ENCODE measurements at places on chromosomes 12 and 14.
A peak's percentile ranks its signal among the peaks of the same experiment; 100 is the strongest.

DNA sequence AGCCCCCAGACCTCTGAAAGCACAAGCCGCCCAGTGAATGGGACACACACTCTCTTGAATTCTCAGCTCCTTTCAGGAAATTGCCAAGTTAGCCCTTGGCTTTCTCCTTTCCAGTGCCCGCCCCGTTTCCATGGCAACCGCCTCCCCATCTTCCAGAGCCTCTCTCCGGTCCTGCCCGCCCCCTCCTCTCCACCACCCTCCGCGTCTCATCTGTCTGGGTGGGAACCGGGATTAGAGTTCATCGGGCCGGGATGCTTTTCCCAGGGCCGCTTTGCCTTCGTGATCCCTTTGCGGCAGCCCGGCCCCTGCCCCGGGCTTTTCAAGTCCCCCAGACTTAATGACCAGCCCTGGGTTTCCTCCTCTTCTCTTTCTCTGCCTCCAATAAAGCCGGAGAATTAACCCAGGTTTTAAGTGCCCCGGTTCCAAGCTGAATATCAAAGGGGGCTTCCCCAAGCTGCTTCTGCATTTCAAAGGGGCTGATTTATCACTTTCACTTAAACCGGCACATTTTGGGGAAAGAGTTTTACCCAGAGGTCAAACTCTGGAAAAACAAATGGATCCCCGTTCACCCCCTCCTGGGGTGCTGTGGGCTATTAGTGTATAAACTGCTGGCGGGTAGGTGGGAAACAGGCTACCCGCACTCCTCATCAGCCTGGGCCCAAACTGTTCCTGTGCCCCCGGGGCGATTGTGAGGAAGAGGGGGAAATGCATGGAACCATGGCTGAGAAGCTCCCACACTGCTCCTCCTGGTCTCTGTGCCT, 101.7 kb downstream of the ZFP36L1 start:
- no peak for DNase-seq

DNA sequence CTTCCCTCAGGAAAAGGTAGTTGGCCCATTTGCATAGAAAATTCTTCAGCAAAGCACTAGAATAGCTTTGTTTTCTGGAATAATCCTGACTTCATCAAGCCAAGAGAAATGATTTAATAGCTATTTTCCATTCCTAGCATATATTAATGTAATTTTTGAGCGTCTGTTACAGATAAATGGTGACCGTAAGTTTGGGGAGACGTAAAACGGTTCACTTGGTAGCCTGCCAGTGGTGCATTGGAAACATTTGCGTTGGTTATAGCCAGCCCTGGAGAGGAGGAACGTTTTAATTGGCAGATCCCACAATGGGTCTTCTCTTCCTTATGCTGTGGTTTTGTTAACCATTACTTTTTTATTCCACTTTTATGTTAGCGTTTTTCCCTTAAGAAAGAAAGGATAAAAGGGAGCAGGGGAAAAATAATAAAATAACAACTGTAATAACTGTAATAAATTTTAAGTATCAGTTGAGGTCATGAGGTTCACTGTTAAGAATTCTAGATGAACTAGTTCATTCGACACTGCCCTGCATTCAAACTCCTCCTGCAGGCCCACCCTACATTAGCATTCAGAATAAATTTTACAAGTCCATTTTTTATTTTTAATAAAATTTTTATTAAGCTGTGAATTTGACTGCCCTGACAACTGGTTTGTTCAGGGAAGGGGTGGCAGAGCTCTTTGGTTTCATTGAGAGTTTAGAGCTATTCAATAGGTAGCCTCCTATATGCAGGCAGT, 300.7 kb downstream of the ERC1 start:
- no peak for DNase-seq

DNA sequence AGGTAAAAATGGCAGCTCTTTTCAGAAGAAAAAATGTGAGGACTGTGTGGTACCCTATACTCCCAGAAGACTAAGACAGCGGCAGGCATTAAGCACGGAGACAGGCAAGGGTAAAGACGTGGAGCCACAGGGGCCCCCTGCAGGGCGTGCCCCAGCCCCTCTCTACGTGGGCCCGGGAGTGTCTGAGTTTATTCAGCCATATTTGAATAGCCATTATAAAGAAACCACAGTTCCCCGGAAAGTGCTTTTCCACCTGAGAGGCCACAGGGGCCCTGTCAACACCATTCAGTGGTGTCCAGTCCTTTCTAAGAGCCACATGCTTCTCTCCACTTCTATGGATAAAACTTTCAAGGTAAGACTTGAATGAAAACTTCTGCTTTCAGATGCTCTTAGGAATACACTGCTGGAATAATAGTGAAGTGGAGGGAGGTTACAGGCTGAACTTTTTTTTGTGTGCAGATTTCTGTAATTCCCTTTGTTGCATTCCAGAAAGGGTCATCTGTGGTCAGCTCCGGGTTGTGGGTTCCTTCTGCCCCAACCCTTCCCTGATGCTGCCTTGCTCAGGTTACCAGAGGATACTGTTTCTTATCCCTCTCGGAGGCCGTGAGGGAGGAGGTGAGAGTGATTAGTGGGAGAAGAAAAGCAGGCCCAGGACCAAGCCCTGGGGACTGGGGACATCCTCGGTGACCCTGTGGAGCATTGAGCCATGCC, 58.4 kb downstream of the SLC25A47 start:
- DNase-seq, result peak; percentile 37

DNA sequence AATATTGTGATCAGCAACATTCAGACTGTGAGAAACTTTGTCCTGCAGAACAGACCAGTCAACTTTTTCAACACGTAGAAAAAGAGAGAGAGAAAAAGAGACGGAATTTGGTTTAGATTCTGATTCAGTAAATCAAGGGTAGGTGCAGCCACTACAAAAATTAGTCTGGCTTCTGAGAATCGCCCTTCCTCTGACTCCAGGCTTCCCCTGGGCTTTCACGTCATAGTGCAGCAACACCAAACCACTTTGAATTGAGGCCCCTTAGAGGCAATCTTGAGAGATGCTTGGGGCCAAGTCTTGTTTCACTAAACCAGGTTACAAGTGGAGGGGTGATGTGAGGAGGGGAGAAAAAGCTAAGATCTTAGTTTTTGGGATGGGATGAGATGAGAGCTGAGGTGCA, 37.5 kb upstream of the PTGR2 start:
- DNase-seq, result no peak

DNA sequence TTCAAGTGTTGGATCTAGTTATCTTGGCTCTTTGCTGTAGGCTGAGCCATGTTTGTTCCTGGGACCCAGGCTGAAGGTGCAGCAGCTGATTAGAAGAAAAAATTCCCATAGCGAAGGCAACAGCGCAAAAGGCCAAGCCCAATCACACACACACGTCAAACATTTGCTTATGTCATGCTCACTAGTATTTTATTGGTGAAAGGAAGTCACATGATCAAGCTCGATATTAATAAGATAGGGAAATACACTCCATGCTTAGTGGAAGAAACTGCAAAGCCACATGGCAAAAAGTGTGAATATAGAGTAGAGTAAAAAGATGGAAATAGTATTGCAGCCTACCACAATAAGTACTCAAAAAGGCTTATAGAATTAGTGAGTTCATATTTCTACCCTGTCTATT, 373.5 kb upstream of the FAR2 start:
- no peak for DNase-seq

DNA sequence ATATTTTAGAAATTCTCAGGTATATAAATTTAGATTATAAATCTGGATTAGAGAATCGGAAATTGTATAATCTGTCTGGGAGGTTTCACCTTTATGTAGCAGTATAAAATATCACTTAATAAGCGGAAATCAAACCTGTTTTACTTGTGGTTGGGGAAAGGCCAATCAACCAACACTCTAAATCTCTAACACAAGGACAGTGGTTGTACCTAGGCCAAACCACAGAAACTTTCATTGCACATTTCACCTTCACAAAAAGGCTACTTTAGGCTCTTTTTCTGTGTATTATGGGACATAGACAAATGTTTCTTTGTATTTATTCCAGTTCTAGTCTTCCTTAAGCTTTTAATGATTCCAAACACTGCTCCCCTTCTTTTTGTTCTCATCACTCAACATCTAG, 19.8 kb downstream of the ERH start:
- no peak for DNase-seq

GRCh38 chr12:112843287-112843686, 51.7 kb downstream of the RPH3A start:
- no peak for DNase-seq
